ENCODE measurements at places on chromosomes 6 and 20.
A peak's percentile ranks its signal among the peaks of the same experiment; 100 is the strongest.

- DNase-seq, result no peak
These were observed 22.2 kb upstream of the FBXO30 start for GRCh38 chr6:145836772-145837171.

DNA sequence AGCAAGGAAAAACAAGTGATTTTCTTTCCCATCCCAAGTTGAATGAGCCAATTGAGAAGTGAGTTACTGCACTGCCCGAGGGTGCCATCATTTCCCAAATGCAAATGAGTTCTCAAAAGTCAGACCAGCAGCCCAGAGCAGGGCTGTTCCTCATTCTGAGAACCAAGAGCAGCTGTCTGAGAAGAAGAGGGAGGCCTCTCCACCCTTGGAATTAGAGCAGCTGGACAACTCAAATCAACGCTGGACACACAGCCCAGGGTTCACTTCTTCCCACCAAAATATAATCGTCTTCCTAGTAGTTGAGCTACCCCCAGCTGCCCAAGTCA, 4.6 kb upstream of the PREX1 start:
- no peak for DNase-seq

DNA sequence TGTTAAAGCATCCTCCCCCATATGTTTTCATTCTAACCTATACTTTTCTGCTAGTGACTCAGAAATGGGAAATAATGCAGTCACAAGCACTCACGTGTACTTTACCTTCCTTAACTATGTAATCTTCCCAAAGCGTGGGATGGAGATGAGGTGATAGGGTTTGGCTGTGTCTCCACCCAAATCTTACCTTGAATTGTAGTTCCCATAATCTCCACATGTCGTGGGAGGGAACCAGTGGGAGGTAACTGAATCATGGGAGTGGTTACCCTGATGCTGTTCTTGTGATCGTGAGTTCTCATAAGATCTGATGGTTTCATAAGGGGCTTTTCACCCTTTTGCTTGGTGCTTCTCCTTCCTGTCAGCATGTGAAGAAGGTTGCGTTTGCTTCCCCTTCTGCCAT, 35.4 kb downstream of the AGPAT4 start:
- no peak for DNase-seq

- no peak for DNase-seq
These were observed 22.9 kb downstream of the NT5E start for GRCh38 chr6:85472744-85473143.

- no peak for DNase-seq
These were observed 10.7 kb upstream of the UQCC2 start for GRCh38 chr6:33722103-33722623.

DNA sequence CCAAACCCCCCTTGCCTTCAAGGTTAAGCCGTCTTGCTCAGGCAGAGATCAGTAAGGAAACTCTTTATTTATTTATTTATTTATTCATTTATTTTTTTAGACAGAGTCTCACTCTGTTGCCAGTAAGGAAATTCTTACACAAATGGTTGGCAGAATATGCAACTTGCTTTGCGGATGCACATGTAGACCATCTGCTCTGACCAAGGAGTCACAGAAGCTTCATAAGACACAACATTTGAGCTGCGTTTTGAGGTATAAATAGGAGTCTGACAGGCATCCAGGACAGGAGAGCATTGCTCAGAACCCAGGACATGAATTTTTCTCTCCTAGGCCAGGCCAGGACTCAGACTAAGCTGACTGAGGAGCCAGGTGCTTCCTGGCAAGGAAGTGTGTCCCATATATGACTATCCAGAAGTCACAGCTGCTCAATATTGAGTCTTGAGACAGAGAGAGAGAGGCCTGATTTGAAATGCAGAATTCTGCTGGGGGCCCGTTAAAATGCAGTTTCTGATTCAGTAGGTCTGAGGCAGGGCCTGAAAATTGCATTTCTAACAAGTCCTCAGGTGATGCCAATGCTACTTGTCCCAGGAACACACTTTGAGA, 43.9 kb downstream of the HLA-A start:
- no peak for DNase-seq

DNA sequence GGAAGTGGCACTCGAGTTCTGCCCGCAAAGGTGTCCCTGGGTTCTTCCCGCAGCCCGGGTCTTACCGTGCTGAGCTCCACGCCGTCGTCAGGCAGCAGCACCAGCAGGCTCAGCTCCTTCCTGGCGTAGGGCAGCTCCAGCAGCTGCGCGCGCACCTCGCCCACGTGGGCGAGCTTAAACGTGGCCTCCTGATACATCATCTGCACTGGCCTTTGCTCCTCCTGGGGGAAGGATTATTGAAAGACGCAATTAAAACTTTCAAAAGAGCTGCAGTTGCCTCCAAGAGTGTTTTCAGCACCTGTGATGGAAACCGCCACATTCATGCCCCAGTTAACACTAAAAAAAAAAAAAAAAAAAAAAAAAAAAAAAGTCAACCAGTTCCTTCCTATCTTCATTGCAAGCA, 11.3 kb downstream of the SERPINB9 start:
- DNase-seq, result peak; percentile 52

DNA sequence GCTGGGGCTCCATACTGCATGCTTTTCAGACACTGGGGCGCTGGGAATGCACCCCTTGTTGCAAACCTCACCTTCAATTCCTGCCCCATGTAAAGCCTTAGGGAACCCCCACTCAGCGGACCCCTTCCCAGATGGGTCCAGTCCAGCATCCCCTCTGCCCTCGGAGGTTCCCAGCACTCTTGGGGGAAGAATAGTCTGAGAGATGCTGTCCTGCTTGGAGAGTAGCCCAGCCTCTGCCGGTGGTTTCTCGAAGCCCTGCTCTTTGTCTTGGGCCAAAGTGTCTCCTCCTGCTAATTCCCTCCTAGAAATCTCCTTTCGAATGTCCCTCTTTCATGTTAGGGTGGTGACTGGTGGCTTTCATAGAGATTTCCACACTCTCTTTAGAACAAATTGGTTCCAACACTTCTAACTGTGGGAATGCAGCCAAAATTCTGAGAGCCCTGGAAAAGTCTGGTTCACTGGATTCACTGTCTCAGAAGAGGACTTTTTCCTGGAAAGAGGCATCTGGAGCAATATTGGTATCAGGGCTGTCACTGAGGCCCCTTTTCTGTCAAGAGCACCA, 24.9 kb upstream of the SULF2 start:
- DNase-seq, result no peak

GRCh38 chr20:8656335-8656734, 412.6 kb upstream of the PLCB4 start:
- no peak for DNase-seq

DNA sequence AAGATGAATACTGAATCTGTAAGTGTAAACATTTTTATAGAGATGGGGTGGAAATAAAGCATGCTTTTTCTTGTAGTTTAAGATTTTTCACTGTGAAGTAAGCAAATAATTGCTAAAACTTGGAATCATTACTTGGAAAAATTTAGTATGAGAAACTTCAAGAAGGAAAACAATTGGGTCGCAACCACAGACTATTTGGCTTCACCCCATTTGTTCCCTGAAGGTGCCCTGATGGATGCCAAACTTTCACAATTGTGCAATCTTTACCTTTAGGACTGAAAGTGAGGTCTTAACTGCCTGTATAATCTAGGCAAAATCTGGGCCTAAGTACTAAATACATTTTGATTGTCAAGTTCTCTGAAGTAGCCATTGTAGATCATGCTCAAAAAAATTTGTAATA, 330.1 kb downstream of the HDGFL1 start:
- no peak for DNase-seq

DNA sequence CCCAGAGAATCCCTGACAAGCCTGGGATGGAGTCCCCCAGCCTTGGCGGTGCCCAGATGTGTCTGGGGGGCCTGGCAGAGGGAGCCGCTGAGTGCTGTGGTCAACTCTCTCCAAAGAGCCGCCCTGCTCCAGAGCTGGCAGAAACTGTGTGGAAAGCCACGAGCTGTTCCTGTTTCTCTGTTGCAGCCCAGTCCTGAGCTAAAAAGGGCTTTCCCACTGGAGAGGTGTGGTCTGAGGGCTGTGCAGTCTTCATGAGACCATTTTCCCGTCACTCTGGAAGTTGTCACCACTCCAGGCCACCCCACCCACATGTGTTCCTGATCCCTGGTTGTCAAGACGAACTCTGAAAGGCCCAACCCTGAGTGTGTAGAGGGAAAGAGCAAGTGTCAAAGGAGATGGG, 99.7 kb upstream of the KCNK16 start:
- no peak for DNase-seq

DNA sequence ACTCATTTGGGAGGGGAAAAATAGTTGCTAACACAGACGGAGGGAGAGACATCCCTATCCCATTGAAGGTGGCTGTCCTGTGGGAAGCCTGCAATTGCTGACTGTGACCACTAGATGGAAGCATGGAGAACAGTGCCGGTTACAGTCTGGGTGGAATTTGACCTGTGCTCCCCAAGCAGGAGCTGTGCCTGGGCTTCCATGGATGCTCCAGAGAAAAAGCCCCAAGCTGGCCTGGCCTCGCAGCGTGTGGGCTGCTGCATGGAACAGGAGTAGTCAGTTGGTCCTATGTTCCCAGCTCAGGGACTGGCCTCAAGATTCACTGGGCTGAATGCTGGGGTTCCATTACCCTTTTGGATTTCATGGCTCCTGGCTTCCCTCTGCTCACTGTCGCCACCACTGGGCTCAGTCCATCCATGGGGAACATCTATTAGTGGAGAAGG, 116.3 kb upstream of the CHD6 start:
- no peak for DNase-seq

DNA sequence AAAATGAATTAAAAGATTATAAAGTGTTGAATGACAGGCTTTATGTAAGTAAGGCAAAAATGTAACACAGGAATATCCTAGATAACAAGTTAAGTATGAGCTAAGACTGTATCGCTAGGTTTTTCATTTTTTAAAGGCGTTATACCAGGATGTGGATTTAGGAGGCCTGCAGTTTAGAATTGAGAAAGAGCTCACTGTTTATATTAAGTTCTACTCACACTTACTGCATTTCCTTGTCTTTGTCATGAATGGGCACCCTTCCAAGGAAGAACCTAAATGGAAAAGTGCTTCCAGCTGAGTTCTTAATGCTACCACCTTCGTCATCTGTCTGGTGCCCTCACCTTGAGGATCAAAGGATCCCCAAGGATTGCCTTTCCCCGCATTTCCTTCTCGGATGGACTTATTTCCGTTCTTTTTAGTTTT, 148.7 kb downstream of the SOX4 start:
- no peak for DNase-seq

GRCh38 chr6:52155791-52156576, 30.2 kb upstream of the IL17A start:
- no peak for DNase-seq

- DNase-seq, result no peak
These were observed 27.1 kb downstream of the SYNJ2 start for GRCh38 chr6:158008864-158009113.

GRCh38 chr6:135113860-135114259, 59.2 kb upstream of the HBS1L start:
- DNase-seq, result no peak

DNA sequence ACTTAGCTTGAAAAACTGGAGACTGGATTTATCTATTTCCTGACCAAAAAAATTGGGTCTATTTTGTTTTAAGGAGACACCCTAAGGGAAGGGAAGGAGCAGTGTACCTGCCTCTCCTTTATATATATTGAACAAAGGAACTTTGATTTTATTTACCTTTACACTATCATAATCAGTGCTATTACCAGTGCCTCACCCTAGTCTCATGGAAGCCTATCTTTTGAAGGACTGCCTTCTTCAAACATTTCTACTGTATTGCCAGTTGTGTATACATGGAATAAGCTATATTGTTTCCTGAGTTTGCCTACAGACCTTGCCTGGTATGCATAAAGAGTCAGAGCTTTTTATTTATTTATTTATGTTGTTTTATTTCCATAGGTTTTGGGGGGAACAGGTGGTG, 124.9 kb downstream of the UTRN start:
- DNase-seq, result no peak

DNA sequence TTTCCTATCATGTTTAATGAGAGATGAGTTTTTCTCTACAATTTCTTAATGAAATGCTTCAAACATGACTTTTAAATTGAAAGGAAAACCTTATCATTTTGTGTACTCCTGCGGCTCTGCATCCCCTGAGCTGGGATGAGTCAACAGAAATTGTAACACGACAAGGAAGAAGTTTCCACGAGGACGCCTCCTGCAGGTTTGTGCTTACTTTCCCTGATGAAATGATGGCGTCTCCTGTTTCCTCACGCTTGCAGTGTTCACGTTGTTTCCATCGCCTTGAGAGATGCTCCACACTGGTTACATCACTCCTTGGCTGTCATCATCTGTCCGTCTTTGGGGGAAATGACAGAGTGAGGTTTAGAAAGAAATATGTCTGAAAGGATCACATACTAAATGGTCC, 233.7 kb upstream of the ZFP64 start:
- no peak for DNase-seq

DNA sequence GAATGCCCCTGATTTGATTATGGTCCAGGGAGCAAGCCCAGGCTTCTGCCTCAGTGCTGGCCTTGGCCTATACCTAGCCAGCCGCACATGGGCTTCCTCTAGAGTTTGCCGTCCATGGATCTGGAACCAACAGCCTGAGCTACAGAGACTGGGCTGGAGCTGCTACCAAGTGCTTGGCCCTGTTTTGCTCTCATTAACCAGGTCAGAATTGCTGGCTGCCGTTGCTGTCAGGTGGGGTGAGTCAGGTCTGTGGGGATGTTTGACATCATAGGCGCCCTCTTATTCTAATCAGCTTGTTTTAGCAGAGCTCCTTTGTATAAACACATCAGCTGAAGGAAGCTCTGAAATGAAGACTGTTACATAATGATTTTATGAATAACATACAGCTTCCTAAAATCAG, 83.1 kb upstream of the PHACTR2 start:
- DNase-seq, result no peak

- DNase-seq, result no peak
These were observed 57.7 kb downstream of the NFATC2 start for GRCh38 chr20:51484831-51485230.

GRCh38 chr6:16766043-16766536, 4.8 kb upstream of the ATXN1 start:
- no peak for DNase-seq

GRCh38 chr6:17501982-17502704, 98.0 kb upstream of the FAM8A1 start:
- no peak for DNase-seq

DNA sequence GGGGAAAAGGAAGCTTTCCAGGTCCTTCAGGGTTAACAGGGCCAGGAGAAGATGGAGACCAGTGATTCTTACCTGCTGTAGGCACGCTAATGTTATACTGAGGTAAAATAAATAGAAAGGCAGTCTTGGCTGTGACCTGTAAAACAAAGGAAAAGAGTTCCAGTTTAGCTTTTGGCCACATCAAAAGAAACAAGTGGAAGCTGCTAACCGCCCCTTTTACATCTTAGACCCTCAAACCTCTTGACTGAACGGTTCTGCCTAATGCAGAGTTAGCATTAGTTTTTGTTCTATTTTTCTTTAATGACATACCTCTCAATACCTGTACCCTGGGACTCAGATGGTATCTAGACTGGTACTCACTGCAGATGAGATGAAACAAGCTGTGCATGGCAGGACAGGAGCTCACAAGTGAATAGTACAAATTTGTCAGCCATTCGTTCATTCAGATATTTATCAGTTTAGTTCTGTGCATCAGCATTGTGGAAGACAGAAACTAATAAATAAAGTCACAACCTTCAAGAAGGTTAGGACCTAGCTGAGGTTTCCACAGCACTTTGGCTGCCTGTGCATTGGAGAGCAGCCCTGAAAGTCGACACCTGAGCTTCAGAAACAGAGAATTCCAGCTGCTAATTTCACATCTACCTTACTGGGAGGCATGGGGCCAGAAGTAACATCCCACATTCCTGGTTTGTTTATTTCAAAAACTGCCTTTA, 41.0 kb downstream of the TRAM2 start:
- no peak for DNase-seq
